ENCODE measurements at places on chromosomes 1 and 21. TPM values are rescaled to one million over a fixed set of nuclear protein-coding genes. Genes with fewer than 3 reads are reported as not detected.

Gene FAM89A
- 13.4 TPM for total RNA-seq

DNA sequence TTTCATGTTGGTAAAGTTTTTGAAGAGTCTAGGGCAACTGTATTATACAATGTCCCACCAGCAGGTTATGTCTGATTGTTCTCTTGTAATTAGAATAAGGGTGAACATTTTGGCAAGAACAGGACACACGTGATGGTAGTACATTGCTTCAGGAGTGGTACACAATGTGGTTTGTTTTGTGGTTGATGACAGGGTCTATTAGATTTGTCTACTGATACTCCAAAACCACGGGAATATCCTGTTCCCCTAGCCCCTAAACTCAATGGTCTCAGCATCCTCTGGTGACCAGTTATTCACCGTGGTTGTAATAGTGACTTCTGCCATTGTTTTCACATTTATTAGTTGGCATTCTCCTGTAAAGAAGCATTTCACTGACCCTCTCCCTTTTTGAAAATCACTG, 22.1 kb upstream of the ACTA1 start:
- no peak for DNase-seq

GRCh38 chr21:39484711-39485276, 33.0 kb downstream of the SH3BGR start:
- peak; percentile 79 for DNase-seq

Gene IGSF5
- not detected for total RNA-seq

GRCh38 chr1:50305808-50306207, 117.4 kb downstream of the DMRTA2 start:
- no peak for DNase-seq

DNA sequence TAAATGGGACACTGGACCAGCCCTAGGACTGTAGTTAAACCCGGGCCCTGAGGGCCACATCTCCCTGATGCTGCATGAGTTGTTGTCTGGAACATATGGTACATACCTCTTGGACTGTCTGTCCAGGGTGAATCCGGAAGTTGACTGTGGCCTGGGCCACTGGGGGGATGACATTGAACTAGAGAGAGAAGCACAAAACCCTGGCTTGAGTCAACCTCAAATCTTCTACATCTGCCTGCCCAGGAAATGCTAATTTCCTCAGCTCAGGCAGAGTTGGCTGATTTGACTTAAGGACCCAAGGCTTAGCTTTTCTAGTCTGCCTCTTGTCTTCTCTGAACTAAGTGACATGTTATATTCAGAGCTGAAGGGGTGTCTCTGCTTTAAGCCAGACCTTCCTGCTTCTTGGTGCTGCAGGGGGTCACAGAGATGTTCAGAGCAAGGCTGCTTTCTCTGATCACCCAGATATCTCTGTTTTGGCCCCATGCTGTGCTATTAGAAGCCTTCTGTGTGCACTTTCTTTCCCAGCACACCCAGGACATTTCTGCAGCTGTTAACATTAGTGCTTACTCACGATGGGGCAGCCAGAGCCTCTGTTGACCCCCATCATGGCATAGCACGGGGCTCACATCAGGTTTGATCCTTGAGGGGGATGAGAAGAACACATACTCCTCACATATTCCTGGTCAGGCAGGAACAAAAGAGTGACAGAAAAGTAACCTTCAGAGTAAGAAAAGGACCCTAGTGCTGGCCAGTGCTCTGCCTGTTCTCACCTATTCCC, 9.6 kb downstream of the PM20D1 start:
- DNase-seq, result no peak

Gene AMPD1
- total RNA-seq, result not detected

Gene OR6P1
- not detected for total RNA-seq

- DNase-seq, result no peak
Measured at GRCh38 chr21:46054031-46054430, 43.9 kb upstream of the COL6A2 start.

Gene ATP6V1G3
- not detected for total RNA-seq

DNA sequence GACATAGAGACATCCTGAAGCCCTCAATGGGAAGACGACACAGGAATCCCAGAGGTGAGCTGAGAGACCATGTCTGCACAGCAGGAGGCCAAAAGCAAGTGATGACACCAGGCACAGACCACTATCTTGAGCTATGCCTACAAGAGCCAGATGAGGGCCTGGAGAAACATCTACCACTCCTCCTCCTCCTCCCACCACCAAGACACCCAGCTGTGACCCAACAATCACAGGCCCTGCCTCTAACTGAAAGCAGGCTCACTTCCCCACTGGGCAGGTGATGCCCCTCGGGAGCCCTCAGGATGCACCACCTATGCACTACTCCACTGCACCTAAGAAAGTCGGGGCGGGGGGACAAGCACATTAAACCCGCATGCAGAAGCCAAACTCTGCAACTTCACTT, 16.5 kb downstream of the TADA1 start:
- no peak for DNase-seq

- DNase-seq, result peak; percentile 100
Measured at GRCh38 chr1:19676438-19676922, 11.8 kb downstream of the HTR6 start.

GRCh38 chr1:11730429-11730891, 5.5 kb upstream of the AGTRAP start:
- peak; percentile 17 for DNase-seq

DNA sequence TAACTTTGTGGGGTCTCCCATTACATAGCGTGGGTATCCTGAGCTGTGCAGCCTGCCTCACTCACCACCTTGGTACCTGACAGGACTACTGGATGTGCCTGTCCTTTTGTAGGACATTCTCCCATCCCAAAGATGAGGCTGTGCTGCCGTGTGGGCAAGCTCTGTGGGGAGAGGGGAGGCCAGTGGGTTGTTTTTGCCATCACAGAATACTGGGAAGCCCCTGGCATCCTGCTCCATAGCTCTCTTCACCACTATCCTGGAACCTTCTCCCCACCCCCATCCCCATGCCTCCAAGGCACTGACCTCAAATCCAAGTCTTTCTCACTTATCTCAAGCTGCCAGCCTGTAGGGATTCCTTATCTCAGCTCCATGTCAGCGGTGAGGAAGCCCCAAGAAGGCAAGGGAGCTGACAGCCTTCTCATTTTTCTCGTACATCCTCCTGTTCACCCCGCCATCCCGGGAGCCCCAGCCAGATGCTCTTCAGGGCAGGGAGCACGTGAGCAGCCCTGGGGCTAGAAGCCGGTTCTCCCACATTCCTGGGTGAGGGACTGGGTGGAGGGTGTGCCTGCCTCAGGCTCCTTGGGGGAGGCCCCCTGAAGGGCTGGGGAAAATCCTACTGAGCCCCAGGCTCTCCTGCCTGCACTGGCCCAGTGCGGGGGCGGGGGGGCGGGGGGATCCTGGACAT, 2.4 kb upstream of the ELF3 start:
- peak; percentile 33 for DNase-seq

Gene NPR1
- 1.5 TPM for total RNA-seq

Gene MTR
- total RNA-seq, result 28.5 TPM

Gene CGN
- total RNA-seq, result 0.09 TPM

GRCh38 chr1:172751683-172752082, 92.8 kb downstream of the FASLG start:
- DNase-seq, result no peak

Gene RHCE
- 0.27 TPM for total RNA-seq

- no peak for DNase-seq
Measured at GRCh38 chr1:112144733-112145426, 155.4 kb upstream of the KCND3 start.

DNA sequence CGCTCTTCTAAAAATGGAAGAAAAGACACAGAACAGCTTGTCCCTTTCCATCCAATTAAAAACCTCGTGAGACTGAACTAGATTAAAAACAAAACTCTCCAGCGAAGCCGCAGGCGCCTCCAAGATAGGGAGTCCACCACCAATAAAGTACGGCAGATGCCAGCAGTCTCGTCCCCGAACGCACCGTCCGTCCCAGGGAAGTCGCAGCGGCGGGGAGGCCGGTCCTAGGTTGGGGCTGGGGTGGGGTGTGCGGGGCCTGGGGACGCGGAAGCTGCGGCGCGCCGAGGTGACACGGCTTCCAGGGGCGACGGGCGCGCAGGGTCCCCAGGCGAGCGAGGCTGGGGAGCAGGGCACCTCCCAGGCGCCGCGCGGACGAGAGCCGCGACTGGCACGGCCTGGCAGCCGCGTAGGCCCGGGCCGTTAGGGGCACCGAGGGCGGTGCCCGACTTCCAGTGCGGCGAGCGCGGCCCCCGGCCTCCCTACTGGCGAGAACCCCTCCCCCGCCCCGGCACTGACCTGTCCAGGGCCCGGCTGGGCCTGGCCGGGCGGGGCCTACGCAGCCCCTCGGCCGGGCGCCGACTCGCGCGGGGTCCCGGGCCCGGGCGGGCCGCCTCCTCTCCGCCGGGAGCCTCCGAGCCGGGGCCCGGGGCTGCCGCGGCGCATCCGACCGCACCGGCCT, 28.3 kb upstream of the A3GALT2 start:
- DNase-seq, result no peak

Measured in fibroblast of the aortic adventitia (primary cell).